ENCODE measurements at places on chromosomes 5 and 9.

DNA sequence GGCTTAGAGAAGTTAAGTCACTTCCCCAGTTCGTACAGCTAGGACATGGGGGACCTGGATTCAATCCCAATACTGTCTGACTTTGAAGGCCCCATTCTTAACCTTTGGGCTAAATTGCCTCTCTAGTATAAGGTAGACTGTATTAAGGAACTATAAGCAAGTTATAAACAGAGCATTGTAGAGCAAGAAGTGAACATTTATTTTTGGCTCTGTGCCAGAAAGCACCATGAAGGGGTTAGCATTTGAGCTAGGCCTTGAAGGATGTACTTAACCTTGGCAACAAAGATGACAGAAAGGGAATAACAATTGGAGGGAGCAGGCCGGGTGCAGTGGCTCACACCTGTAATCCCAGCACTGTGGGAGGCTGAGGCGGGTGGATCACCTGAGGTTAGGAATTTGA lies 32.8 kb downstream of the GALNT10 start:
- DNase-seq, result no peak

GRCh38 chr9:79551586-79551985 lies 20.2 kb upstream of the TLE4 start:
- no peak for DNase-seq

GRCh38 chr9:33227741-33228140 lies 12.2 kb upstream of the SPINK4 start:
- DNase-seq, result no peak

- no peak for DNase-seq
Measured at GRCh38 chr9:89942643-89943042, 337.8 kb downstream of the GADD45G start.

- no peak for DNase-seq
Measured at GRCh38 chr9:78212868-78213267, 23.0 kb upstream of the CEP78 start.

- no peak for DNase-seq
Measured at GRCh38 chr9:135281791-135282737, 194.6 kb downstream of the OLFM1 start.

DNA sequence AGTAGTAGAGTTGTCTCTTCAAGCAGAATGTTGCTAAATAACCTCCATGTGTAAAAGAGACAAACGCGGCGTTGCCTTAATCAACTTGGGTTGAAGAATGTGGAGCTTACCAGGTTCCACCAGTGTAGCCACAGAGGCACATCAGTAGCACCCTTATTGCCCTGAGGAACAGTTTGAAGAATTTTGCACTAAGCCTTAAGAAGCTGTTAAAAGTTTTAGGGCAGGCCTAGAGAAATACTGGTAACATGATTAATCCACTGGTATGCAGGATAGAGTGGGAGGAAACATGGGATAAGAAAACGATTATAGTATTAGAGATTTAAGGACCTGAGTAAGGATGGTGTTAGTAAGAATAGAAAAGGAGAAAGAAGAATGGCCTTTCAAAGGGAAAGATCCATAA lies 100.6 kb downstream of the ZCCHC7 start:
- no peak for DNase-seq

GRCh38 chr5:145803112-145804004 lies 31.8 kb downstream of the PRELID2 start:
- no peak for DNase-seq

GRCh38 chr5:143213851-143214363 lies 189.6 kb downstream of the NR3C1 start:
- no peak for DNase-seq

DNA sequence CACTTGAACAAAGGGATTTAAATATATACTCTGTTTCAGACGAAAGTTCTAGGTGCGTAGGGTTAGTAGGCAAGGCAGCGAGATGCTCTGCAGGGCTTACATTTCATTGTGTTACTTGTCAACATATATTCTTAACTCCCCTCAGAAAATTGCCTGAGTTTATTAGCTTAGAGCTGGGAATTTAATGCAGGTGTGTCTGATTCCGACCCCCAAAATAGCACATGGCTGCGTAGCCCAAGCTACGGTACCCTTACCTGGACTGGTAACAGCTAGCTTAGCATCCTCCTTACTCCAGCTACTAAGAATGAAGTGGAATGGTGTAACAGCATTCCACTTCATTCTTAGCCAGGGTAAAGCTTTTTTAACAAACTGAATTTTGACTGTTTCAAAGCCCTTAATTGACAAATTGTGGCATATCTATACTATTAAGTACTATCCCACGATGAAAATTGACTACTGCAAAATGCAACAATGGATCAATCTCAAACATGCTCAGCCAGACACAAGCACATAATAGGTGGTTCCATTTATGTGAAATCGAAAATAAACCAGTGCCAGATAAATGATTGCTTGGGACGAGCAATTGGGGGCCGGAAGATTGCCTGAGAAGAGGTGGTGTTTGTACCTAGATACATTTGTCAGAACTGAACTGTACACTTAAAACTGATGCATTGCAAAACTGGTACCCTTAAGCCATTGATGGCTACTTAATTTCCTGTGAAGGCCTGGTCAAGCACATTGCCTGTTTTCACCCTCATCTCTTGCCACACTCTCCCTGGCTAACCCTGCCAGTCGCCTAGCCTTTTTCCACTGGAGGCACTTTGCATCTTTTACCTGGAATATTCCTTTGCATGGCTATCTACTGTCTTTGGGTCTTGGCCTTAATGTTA lies 3.0 kb upstream of the FGF18 start:
- DNase-seq, result no peak

DNA sequence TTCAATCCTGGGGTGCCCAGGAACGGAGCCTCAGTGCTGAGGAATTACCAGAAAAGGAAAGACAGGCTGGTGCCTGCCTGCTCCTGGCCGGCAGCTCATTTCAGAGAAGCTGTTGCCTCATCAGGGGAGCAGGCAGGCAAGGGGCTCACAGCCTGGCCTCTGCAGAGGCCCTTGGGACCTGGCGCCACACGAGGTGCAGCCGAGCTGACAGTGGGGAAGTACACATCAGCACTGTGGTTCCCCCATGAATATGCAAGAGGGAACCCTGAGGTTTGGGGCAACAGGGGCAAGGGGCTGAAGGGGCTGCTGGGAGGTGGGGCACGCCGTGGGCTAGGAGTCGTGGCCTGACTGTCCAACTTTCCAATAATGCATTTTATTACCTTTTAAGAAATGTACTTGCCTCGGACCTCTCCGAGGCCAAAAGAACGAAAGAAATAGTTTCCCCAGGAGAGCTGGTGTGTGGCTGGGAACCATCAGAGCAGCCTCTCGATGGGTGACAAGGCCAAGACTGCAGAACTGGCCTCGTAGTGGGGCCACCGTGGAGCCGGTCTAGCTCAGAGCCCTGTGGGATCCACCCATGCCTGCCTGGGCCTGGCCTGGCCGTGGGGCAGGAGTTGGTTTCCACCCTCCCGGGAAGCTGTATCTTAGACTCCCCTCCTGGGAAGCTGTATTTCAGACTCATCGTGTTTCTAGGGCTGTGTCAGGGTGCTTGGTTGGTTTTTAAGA lies 198.6 kb downstream of the PAX5 start:
- no peak for DNase-seq

DNA sequence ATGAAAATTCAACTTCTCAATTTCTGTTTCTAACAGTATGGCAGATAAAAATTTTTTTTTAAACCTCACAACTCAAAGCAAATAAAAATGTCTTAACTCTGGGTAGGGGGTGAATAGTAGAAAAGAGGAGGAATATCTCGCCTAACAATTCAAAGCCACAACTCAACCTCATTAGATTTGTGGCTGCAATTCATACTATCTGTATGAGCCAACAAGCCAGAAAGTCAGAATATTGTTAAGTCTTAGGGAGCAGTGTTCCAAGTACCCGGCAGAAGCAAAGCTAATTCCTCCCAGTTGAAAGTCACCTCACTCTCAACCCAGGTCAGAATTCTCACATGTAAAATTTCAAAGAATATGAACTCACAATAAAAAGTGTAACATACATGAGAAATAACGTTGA lies 15.0 kb downstream of the PJA2 start:
- no peak for DNase-seq

DNA sequence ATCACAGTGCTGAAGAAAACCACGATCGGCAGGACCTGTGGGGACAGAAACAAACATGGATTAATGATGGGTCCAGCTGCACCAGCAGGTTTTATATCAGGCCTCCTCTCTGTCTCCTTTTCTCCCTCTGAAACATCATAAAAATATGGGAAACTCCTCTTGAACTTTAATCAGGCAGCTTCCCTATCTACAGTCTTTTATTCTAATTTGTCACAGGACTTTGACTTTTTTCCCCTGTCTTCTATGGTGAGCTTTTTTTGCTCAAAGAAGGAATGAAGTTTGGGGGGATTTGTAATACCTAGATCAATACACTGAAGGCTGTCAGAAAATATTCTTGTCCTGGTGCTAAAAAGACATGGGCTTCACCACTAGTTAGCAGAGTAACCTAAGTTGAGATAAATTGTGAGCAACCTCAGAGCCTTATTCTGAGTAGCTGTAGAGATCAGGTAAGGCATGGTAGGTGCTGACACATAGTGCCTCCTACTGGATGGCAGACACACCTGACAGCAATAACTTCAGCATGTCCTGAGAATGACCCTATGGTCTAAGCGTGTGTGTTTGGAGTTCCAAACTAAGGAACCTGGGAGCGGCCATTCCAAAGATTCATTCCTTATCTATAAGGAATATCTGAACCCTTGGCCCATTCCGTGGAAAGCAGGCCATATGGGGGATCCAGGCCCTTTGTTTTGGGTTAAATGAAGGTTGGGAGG lies 46.2 kb downstream of the SLC28A3 start:
- DNase-seq, result no peak

DNA sequence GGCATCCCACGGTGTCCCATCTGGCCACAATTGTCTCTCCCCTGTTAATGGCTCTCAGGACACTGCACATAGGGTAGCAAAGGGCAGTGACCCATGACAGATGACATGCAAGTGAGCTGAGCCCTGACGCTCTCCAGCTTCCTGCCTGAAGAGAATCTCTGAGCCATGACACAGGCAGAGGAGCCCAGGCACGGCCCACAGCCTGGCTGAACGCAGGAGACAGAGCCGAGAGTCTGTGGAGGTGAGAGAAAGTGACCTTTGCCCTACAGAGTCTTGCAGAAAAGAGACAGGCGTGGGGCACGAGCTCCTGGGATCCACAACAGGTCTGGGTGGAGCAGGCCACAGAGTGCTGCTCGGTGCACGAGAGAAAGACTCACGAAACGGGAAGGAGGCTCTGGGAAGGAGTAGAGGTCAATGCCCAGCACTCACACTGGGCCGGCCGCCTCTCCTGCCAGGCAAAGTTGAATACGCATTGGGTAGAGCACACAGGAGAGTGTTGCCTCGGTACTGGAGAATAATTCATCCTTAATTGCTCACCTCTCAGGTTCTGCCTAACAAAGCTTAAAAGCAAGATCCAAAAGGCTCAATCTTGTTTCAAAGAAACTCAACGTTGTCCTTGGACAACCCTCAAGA lies 90.3 kb downstream of the MRPL36 start:
- no peak for DNase-seq

- peak; percentile 56 for DNase-seq
Measured at GRCh38 chr9:87497604-87498045, at the start of gene DAPK1. DAPK1 (plus strand) TSS chr9:87497867; CDS start chr9:87499078, 1,211 bp downstream.

- no peak for DNase-seq
Measured at GRCh38 chr9:104322596-104322995, 181.5 kb upstream of the OR13F1 start.

GRCh38 chr5:146660376-146660960 lies 144.5 kb upstream of the GPR151 start:
- DNase-seq, result peak; percentile 77

GRCh38 chr5:646396-647201 lies 34.5 kb downstream of the CEP72 start:
- no peak for DNase-seq

GRCh38 chr5:79474367-79475151 lies 39.4 kb downstream of the HOMER1 start:
- DNase-seq, result peak; percentile 21

DNA sequence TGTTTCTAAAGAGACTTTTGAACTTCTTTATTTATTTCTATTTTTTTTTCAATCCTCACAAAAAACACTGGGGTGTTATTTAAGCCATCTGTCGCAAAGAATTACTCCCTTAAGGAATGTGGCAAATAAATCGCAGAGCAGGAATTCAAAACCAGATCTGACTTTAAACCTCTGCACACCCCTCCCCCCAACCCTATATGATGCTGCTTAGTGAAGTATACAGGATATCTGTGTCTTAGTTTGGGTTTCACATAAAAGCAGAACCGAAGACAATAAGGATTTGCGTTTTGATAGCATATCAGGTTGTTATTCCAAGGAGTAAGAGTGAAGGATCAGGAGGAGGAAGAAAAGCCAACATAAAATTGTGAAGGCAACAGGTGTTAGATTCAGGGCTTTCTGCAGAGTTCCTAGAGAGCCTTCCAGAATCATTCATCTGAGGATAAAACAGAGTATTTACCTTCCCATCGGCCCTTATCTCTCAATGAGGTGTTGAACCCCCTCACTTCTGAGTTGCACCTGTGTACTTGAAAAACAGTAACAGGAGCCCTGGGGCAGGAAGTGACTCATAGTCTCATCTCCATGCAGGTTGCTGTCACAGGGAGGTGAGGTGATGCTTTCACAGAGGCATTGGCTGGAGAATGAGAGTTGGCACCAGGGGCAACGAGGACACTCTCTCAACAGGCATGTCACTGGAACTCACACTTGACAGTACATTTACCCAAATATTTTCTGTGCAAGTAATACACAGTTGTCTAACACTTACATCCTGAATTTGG lies 33.5 kb upstream of the DMRT3 start:
- DNase-seq, result no peak

DNA sequence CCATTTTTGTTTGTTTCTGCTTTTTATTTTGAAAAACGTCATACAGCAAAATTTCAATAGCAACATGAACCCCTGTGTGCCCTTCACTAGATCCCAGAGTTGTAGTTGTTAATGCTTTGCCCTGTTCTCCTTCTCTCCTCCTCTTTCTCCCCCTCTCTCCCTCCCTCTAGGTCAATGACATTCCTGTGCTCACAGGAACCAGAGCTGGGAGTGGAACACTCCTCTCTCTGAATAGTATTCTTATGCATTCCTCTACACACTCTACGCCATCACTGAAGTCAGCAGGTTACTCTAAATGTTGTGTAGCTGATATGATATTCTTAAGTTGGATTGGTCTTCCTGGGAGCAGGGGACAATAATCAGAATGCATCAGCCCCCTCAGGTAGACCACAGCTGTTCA lies 243.4 kb downstream of the SYK start:
- no peak for DNase-seq

DNA sequence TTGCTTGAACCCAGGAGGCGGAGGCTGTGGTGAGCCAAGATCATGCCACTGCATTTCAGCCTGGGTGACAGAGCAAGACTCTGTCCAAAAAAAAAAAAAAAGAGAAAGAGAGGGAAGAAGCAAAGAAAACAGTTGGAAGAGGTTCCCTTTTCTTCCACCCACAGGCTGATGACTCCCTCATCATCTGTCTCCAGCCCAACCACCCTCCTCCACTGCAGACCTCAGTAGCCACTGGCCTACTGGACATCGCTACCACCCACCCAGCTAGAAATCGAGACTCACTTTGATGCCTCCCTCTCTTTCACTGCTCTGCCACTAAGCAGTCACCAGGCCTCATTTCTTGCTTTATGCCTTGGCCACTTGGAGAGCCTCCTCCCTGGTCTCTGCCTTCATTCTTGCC lies 71.2 kb downstream of the NIPSNAP3B start:
- DNase-seq, result no peak

GRCh38 chr5:107247427-107247826 lies 423.3 kb downstream of the EFNA5 start:
- DNase-seq, result no peak

- no peak for DNase-seq
Measured at GRCh38 chr9:108704156-108704852, 151.5 kb downstream of the ACTL7B start.

GRCh38 chr9:127720031-127720864 lies 4.4 kb downstream of the TTC16 start:
- no peak for DNase-seq
